ENCODE measurements at places on chromosomes 2 and 18.

- DNase-seq, result no peak
These were observed 5.3 kb downstream of the CRIM1 start for GRCh38 chr2:36360834-36361233.

GRCh38 chr18:21012308-21012707, 99.3 kb downstream of the ROCK1 start:
- DNase-seq, result no peak

- DNase-seq, result no peak
These were observed 69.7 kb upstream of the ZNF516 start for GRCh38 chr18:76564655-76565237.

DNA sequence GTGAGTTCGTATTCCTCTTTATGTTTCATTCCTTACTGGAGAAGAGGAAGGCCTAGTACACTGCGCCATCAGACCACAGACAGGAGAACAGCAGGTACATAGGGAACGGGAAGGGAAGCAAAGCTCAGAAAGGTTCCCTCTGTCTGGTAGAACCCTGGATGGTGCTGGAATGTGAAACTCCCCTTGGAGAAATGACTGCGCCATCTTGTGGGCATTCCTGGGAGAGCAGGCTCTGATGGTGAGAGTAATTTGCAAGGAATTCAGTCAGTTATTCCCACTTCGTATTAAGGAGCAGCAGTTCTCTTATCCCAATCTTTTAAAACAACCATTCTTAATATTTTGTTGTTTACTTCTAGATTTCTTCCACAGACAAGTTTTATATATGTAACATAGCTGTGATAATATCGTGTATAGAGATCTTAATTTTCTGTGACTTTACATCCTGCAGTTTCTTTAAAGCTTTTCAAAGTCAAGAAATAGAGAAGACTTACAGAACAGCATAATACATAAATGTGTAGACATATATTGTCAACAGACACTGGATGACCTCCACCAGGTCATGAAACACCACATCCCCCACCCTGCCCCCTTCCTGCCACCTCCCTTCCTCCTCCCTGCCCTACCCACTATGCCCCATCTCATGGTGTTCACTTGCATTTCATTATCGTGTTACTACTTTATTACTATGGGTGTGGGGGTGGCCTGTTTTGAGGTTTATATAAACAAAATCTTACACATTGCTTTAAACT, 83.9 kb downstream of the ARHGEF4 start:
- peak; percentile 63 for DNase-seq

DNA sequence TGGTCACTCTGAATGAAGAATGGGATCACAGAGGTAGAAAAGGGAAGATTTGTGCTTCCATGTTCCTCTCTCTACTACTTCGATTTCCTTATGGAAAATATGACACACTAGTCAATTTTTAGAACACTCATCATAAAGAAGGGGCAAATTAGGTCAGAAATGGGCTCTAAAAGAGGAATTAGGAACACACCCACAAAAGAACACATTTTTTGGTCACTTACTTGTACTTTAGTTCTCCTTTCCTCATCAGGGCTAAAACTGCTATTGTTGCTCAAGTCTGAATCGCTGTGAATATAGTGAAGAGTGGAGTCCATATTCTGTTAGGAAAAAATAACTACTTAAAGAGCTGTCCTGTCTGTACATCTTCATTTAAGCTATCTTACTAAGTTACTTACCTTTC, 52.6 kb downstream of the PPP4R1 start:
- no peak for DNase-seq

DNA sequence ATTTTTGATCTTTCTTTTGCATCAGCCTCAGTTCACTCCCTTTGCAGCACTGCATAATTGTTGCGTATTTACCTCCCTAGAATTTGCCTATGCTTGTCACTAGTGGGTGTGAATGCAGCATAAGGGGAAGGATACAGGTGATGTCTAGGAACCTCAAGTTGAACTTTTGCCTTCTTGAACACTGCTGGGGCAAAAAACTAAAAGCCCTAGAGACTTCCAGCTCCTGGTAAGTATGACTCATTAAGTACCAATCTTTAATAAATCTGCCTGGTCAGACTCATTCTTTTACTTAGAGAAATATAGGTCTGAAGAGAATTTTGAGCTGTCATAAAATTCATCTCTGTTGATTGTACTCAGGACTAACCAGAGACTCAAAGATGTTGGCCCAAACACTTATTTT, 547.3 kb upstream of the FANCL start:
- DNase-seq, result no peak

DNA sequence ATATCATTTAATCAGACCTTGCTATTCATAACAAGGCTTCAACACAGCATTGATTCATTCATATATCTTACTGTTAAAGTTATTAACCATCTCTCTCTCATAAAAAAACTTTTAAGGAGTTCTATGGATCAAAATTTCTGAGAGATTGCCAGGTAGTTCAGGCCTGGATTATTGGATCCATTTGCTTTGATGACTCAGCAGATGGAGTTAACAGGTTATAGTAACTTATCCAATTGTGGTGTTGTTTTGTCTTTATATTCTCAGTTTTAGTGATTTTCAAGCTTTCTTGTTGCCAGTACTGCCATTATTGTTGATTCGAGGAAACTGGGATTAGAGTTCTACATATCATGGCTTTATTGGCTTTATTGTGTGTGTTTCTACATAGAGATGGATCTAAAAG, 195.7 kb upstream of the MMADHC start:
- DNase-seq, result no peak

DNA sequence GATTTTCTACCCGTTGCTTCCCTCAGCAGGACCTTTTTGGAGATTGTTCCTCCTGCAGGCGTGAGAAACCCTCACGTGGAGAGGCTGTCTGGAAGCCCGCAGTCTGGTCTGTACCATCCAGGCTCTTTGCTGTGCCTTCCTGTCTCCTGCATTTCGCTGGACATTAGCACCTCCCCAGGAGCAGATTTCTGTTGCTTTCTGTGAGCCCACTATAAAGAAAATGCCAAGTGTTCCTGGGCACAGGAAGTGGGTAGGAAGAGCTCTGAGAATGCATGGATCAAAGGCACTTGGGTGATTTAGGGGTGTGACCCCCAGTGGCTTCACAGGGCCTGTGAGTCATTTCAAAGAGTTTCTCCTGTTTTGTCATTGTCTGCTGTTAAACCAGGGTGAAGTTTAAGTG, 27.3 kb downstream of the SPTBN1 start:
- no peak for DNase-seq

- no peak for DNase-seq
These were observed 533.2 kb downstream of the RIT2 start for GRCh38 chr18:42582266-42582665.

DNA sequence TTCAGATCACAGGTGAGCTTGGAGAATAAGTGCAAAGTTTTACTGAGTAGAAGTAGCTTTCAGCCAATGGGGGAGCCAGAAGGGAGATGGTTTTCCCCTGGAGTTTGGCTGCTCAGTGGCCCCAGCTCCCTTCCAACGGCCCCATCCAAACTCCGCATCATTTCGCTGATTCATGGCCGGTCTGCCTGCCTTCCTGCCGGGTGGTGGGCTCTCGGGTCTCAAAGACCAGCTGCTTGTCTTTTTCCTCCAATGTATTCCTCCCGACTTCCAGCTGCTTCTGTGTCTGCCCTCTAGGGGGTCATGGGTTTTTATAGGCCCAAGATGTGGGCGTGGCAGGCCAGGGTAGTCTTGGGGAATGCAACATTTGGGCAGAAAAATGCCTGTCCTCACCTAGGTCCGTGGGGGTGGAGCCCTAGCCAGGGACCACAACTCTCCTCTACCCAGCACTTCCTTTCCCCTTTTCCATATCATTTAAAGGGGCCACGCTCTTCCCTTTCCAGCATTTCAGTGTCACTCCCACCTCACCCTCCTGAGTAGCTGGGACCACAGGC, 73.5 kb downstream of the MEX3C start:
- no peak for DNase-seq

GRCh38 chr2:120619579-120619978, 116.1 kb upstream of the GLI2 start:
- DNase-seq, result no peak

GRCh38 chr2:46392561-46393346, 86.6 kb upstream of the TMEM247 start:
- no peak for DNase-seq

- DNase-seq, result no peak
These were observed 1023.2 kb upstream of the ZEB2 start for GRCh38 chr2:145543155-145543554.

DNA sequence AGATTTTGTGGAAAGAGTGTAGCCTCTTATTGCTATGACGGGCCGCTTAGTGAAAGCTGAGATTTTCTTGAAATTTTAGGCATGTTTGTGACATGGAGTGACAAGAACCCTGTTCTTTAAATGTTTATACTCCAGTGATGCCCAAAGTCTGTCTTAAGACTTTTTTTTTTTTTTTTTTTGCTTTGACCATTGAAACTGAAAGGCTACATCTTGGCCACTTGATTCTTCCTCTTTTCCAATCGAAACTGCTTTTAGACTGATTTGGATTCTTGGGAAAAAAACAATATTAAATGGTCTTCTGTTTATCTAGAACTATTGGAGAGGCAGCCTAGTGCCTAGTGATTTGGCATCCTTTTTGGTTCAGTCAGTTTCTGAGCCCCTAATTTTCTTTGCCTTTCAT, 2.4 kb upstream of the SLC8A1 start:
- DNase-seq, result no peak

- no peak for DNase-seq
These were observed 27.2 kb upstream of the FAM136A start for GRCh38 chr2:70328921-70329561.

DNA sequence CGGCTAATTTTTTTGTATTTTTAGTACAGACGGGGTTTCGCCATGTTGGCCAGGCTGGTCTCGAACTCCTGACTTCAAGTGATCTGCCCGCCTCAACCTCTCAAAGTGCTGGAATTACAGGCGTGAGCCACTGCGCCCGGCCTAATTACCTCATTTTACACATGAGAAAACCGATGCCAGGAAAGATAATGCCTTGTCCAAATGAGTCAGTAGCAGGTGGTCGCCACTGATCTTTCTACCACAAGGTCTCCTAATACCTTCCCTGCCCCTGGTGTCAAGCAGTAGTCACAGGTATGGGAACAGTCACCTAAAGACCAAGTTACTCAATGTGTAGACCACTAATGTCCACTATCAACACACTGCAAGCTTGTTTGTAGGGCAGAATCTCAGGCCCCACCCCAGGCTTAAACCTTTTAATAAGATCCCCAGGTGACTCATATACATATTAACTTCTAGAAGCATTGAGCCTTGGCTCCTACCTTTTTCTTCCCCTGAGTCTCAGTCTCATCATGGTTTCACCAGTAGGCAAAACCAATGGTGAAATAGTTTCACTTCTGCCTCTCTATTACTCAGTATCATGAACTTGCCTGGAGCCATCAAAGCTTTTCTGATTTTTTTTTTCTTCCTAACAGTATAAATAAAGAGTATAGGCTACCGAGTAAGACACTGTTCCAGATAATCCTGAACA, 6.9 kb upstream of the EPB41L5 start:
- no peak for DNase-seq

DNA sequence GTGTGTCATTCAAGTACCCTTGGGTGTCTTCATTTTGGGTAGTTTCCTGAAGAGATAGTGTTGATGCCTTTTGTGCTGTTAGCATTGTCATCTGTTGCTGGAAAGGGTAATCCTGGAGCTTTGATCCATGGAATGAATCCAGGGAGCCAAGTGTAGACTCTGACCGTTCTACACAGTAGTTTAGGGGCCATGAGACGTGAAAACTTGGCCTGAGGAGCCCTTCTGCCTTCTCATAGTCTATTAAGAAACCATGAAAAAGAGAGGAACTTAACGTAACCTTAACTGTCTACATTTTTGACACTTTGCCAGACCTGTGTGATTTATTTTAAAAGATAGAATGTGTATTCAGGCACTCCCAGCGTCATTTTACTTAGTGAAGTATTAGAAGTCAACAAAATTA, 194.0 kb downstream of the BABAM2 start:
- DNase-seq, result no peak

DNA sequence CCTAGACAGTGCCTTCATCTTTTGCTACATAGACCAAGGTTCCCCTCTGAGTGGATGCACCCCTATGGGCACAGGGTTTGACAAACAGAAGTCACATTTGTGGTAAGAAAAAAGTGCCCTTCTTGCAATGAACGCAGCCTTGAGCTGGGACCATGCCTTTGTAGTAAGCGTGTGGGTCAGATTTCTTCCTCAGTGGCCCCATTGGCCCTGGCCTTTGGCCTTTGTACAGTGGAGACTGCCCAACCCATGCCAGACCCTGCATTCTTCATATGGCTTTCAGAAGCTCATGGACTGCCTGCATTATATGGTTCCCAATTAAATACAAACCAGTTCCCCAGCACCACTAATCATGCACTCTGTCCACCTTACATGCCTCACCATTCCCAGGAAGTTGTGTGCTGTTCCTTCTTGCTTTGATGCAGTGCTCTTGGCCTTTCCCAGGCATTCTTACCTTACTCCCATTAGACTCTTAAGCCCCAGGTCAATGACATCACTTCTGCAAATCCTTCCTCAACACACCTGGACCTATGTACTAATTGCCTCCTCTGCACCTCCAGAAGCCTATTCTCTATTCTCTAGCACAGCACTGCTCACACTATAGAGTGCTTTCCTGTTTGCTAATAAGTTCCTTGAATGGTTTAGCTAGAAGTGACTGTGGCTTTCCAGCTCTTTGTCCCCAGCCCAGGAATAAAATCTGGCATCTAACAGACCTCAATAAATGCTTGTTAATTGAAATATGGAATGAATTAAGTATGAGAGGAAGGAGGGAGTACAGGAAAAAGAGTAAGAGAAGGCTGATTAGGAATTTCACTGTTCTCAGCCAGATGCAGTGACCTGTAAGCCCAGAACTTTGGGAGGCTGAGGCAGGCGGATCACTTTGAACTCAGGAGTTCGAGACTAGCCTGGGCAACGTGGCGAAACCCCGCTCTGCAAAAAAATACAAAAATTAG, 60.2 kb downstream of the TMEM247 start:
- DNase-seq, result no peak

Measured in activated naive CD4-positive, alpha-beta T cell treated with Interleukin-2 at 50 U/mL for 16 hours (primary cell).